Progenitor cell of endocrine pancreas (in vitro differentiated cells): ENCODE measurements at places on chromosomes 6 and 20. TPM values are rescaled to one million over a fixed set of nuclear protein-coding genes. Genes with fewer than 3 reads are reported as not detected.
A peak's percentile ranks its signal among the peaks of the same experiment; 100 is the strongest.

DNA sequence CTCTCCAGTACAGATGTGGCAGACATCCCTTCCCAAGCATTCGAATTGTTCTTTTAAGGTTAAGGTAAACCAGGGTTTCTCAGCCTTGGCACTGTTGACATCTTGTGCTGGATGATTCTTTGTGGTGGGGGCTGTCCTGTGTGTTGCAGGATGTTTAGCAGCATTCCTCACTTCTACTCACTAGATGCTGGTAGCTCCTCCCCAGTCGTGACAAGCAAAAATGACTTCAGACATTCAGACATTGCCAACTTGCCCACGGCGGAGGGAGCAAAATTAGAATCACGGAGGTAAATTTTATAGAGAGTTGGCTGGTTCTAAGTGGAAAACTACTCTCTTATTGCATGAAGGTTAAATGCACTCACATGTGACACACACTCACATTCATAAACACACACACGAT is 188.7 kb downstream of the GMPR start:
- DNase-seq, result no peak

DNA sequence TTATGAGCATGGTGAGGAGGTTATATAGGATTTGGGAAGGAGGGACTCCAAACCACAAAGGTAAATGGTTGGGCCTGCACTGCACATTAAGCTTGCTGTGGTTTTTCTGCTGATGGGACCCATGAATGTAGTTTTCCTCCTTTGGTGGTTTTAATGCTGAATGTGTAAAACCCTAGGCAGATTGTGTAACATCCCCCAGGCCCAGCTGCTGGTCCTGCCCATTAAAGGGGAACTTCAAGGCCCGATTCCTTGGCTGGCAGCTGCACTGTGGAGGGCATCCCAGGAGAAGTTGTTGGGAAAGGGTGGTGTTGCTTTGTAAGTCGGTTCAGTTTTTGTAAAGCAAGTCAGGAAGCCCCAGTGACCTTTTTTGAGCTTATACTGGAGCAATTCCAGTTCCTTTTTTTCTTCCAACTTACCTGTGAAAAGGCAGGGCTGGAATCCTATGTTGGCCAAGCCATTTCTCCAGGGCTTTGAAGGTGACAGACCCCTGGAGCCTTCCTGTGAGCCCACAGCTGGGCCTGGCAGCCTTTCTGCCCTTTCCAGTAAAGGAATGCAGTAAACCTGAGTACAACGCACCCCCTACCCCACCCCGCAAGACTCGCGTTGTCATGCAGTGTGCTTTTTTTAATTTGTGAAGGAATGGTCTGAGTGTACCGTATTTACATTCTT is 43.1 kb upstream of the NAA20 start:
- no peak for DNase-seq

GRCh38 chr6:52577778-52578463 is 1.1 kb upstream of the TRAM2 start:
- no peak for DNase-seq

DNA sequence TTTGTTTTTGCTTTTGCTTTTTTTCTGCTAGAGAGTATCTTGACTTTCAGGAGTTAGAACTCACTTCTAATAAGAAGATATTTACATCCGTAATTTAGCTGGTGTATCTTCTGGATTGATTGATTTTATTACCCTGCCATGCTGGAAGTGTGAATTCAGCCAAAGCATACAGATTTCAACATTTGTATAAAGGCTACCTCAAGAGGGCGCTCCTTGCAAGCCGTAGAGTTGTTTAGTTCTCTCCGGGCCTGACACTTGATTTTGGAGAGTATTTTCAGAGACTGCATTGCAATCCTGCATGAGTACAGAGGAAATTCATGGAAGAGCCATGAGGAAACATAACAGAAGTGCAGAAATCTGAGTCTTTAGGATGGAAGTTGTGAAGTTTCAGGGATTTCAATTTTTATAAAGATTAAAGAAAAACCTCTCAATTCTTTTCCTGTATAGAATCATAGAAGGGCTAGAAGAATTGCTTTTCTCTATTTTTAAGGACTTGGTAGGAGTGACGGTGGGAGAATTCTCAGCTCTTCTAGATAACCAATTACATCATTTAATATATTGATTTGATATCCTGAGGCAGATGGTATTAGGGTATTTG is 66.7 kb upstream of the TIAM2 start:
- DNase-seq, result peak; percentile 54

- DNase-seq, result no peak
These were observed 14.9 kb downstream of the NT5E start for GRCh38 chr6:85464722-85465150.

Gene CEP57L1
- 11.4 and 12.3 TPM in 2 replicates for total RNA-seq

- no peak for DNase-seq
These were observed 48.8 kb upstream of the ZNF217 start for GRCh38 chr20:53642196-53643030.

DNA sequence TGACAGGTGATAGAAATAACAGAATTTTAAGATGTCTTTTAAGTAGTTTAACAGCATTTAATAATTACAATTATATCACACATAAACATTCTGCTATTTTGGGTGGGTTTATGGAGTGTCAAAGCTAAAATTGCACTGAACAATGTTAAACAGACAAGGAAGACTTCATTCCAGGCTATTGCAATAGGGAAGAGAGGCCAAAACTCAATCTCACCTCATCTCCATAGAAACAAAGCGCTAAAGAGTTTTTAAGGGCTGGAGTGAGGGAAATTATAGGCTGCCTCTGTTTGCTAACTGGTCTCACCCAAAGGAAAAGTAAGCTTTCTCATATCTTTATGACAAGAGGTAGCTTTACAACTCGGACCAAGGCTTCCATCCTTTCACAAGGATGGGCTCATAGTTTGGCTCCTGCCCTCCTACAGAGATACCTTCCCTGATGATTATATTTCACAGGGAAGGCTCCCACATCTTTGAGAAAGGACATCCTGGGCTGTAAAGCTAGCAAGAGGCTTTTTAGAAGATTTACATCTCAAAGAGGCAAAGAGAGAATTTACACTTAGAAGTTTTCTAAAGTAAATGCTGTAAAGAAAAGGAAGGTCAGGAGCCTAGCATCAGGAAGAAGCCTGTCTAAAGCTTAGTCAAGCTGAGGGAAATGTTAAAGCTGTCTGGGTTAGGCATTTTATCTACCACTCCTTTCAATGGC is 350.2 kb upstream of the IMPG1 start:
- DNase-seq, result no peak

Gene CBLN4
- not detected in 2 replicates for total RNA-seq

DNA sequence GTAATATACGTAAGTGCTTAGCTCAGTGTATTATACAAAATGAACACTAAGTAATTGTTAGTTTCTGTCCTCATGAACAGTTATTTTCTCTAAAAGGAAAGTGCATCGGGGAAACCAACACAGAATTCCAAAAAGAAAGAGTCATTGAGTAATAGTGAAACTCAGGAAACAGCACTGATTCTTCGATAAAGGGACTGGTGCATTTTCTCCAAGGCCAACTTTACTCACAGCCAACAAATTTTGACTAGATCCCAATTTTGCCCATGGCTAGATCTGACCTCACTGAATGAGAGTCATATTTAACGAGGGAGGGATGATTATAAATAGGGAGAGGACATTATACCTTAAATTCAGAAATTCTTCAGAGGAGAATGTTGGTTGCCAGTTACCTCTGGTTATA is 390.9 kb upstream of the NRSN1 start:
- no peak for DNase-seq

GRCh38 chr6:76790881-76791280 is 672.4 kb downstream of the HTR1B start:
- DNase-seq, result no peak

GRCh38 chr20:35942243-35942642 is 12.1 kb downstream of the SCAND1 start:
- no peak for DNase-seq

DNA sequence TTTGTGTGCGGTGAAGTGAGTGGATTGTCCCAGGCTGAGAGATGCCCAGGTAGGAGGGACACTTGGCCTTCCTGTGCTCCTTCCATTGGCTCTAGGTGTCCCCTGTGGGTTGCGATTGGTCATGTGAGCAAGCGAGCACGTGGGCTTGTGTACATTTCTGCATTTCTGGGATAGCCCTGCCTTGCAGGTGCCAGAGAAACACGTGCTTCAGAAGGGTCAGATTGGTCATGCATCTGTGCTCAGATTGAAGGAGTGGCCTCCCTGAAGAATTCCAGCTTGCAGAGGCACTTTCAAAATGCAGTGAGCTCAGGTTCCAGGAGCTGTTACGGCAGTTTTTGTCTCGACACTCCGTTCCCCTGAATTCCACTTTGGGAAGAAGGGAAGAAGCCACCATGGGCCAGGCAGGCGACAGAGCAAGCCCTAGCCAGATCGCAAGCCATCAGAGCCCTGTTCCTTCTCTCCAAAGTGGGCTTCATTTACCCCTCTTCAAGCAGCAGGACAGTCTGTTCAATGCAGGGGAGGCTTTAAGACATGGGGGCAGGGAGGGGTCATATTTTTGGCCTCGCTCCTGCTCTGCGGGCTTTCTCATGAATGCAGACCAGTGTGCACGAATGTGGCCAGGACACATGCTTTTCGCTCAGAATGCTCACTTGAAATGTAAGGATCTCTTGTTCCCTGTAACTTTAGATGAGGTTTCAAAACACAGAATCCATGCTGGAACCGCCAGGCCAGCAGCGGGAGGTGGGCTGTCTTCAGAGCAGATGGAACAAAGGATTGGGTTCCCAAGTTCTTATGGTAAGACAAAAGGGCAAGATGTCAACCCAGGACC is 78.6 kb upstream of the AKAP12 start:
- no peak for DNase-seq

- no peak for DNase-seq
These were observed 7.7 kb downstream of the LRP11 start for GRCh38 chr6:149856256-149856994.

- no peak for DNase-seq
These were observed 31.5 kb upstream of the ADTRP start for GRCh38 chr6:11810039-11810541.

GRCh38 chr6:144469144-144469575 is 184.0 kb downstream of the UTRN start:
- DNase-seq, result no peak

DNA sequence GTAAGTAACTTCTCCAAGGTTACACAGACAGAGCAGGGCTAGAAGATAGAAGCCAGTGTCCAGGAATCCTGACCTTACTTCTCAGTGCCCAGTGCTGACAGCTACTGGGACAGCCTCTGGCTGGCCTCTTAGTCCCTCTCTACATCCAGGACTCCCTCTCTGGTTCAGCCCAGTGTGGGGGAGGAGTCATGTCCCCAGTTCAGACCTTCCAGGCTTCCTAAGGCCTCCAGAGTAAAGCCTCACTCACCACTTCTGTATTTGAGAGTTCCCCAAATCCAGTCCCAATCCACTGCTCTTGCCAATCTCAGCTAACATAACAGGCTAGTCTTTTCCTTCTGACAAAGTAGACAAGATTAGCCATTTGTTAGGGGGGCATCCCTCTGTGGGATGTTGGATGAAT is 36.9 kb upstream of the EPB41L1 start:
- DNase-seq, result no peak

- no peak for DNase-seq
These were observed 17.3 kb downstream of the TNFAIP3 start for GRCh38 chr6:137884149-137884909.

DNA sequence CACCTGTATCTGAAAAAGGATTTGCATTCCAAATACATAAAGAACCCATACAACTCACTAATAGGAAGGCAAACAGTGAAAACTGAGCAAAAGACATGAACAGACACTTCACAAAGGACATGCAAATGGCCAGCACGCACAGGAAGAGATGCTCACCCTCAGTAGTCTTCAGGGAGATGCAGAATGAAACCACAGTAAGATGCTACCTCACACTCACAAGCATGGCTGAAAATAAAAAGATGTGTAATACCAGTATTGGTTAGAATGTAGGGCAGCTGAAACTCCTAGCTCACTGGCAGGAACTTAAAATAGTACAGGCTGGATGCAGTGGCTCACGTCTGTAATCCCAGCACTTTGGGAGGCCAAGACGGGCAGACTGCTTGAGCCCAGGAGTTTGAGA is 64.6 kb downstream of the SNX5 start:
- no peak for DNase-seq

Gene GPLD1
- 6.6 and 7.4 TPM in 2 replicates for total RNA-seq

Gene TUBE1
- 25.2 and 25.8 TPM in 2 replicates for total RNA-seq

Gene EEF1A1
- 12,032 and 12,129 TPM in 2 replicates for total RNA-seq

DNA sequence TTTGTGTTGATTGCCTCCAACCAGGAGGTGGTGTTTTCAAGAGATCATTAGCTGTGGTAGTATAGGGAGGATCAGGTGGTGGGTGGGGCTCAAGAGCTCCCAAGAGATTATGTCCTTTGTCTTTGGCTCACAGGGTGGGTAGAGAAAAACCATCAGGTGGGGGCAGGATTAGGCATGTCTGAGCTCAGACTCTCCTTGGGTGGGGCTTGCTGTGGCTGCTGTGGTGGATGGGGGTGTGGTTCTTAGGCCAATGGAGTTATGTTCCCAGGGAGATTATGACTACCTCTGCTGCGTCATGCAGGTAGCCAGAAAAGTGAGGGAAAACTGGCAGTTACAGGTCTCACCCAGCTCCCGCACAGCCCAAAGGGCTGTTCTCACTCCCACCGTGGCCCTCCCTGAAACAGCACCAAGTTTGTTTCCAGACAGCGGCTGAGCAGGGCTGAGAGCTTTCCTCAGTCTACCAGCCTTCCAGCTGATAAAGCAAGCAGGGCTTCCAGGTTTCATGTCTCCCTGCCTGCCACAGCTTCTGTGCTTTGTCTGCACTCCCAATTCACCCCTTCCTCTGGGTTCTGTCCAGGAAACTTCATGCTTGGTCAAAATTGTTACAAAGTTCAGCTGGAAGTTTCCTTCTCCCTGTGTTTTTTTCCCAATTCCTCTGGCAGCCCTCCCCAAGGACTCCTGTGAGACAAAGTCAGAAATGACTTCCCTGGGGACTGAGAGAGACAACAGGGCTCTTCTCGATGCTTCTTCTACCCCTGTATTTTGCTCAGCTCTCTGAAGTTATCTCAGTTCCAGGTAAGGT is 481.1 kb upstream of the MAN1A1 start:
- DNase-seq, result no peak

GRCh38 chr20:37296371-37296770 is 6.9 kb downstream of the MANBAL start:
- DNase-seq, result no peak

Gene MAPK13
- total RNA-seq, result 41.2 and 42.9 TPM in 2 replicates

Gene ESR1
- total RNA-seq, result not detected in 2 replicates

Gene MCCD1
- total RNA-seq, result not detected in 2 replicates

GRCh38 chr6:108944707-108945680 is 96.8 kb downstream of the ARMC2 start:
- no peak for DNase-seq

DNA sequence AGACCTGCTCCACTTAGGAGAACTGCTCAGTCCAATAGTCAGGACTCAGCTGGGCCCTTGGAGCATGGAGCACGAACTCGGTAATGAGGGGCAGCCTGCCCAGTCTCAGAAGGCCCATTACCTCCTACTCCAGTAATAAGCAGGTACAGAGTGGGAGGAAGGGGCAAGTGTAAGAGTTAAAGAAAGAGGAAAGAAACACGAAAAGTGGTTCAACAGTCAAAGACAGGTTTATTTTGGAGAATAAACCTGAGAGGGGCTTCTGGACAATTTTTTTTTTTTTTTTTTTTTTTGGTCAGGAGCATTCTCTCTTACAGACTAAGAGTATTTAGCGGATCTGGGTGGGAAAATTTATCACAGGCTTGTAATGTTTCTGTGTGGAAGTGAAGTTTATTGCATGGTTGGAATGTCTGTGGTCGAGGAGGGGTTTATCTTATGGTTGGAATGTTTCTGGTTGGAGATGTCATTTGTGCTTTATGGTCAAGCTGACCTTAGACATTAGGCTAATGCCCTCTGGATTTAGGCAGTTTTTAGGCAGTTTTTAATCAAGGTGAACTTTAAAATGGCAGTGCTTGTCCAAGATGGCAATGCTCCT is 340.1 kb downstream of the BCKDHB start:
- DNase-seq, result no peak
